Left ventricle myocardium inferior (tissue), 1 donor: ENCODE measurements at places on chromosomes 3 and 15.

GRCh38 chr3:62662677-62663076, 212.5 kb downstream of the CADPS start:
- no peak for DNase-seq

DNA sequence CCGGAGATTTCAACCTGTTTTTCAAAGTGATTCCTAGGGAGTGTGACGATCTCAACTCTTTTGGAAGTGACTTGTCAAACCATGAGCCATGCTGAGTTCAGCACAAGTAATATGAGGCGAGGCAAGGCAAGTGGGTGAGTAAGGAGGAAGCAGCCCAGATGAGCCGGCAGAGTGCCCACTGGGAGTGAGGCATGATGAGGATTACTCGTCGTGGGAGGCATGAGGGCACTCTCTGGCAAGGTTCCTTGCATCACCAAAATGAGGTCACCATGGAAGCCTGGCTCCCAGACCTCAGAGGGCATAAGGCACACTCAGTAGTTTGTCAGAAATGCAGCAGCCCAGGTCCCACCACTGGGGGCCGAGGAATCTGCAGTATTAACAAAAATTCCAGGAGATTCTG, 636.1 kb downstream of the MAGI1 start:
- DNase-seq: no peak

DNA sequence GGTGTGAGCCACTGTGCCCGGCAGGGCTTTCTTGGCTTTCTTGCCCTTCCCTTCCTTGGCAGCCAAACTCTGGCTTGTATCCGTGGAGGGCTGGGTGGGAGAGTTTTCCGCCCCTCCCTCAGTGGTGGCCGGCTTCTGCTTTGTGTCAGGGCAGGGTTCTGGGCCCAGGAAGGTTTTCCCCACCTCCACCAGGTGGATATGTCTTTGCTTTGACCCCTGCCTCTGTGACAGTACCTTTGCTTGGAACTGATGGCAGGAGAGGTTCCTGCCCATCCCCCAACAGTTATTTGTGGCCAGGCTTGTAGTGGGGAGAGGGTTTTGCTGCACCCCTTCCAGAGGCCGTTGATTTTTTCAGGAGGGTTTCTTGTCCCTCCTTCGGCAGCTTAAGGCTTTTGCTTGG, 24.3 kb downstream of the CSPG5 start:
- no peak for DNase-seq

DNA sequence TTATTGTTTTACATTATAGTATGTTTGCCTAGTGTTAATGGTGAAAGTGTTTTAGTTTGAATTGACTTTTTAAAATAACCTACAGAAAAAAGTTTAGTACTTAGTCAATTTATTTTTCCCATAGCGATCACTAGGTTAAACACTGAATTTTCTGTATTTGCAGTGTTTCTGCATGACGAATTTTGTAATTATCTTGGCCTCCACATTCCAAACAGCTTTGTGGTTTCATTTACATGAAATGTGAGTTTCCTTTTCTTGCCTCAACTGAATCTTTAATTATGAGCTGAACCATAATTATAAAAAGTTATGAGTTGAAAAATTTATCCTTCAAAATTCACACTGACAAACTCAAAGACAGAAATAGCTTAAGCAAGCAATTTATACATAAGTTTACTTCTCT, 235.5 kb downstream of the CTNNB1 start:
- DNase-seq: no peak

DNA sequence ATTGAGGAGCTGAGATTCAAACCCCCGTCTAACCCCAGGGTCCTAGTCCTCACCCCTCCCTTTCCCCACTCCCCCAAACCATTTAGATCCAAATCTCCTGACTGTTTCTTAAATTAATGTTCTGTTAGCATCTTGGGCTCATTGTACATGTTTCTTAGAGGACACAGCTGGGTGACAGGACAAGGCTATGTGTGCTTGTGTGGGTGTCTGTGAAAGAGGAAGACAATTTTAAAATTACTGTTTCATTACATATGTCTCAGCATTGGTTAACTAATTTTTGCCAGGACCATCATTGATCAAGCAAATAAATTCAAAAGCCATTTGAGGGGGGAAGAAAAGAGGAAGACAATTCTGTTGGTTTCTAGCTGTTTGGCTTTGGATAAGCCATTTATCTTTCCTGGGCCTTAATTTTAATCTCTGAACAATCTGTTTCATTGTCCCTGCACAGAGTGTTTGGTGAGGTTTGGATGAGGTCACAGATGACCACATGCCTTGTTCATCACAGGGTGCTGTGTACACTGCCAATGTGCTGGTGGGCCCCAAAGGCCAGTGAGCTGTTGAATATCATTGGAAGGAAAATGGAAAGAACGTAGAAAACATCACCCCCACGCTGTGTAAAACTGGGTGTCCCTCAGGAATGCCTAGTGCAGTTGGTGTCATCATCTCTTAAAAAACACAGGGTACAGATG, 51.9 kb downstream of the RPLP1 start:
- no peak for DNase-seq

DNA sequence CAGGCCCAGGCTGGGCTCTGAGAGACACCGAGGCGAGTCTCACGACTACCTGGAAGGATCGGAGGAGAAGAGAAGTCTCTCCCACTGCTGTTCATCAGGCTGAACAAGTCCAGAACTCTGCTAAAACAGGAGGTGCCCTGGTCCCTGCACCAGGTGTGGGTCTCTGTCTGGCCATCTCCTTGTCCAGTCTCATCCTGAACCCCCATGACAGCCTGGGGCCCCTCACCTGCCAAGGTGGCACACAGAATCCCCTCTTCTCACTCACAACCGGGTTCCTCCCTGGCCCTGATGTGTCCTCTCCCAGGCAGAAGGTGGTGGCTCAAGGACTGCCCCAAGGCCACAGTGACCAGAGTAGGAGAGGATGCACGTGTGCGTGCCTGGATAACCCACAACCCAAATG, 34.1 kb downstream of the WNT7A start:
- no peak for DNase-seq

DNA sequence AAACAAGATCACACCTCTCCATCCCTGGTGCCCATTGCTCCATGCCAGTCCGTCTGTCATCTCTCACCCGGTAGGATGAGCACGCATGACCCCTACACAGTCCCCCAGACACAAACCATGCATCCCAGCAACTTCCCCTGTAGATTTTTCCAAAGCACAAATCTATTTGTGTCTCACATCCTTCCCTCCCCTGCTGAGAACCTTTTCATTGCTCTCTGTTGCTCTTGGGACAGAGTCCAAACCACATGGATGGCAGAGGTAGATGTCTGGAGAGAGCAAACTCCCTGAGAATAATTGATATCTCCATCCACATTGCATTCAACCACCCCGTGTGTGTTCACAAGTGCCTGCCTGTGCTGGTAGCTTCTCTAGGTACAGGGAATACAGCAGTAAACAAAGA, 29.9 kb upstream of the LRTM1 start:
- DNase-seq: no peak

DNA sequence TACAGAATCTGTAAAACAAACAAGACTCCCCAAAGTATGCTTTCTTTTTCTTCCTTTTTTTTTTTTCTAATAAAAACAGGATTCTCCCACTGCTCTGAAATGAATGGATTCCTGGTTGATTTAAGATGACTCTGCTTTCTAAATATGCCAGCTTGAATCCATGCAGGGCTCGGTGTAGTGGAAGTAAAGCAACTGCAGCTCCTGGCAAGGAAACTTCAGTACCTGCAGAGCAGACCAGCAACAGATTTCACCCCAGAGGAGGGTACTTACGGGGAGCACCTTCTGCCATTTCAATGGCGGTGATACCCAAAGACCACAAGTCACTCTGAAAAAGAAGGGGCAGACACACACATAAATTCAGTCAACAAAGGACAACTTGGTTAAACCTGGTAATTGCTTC, 150.5 kb upstream of the SLC2A2 start:
- DNase-seq: no peak

DNA sequence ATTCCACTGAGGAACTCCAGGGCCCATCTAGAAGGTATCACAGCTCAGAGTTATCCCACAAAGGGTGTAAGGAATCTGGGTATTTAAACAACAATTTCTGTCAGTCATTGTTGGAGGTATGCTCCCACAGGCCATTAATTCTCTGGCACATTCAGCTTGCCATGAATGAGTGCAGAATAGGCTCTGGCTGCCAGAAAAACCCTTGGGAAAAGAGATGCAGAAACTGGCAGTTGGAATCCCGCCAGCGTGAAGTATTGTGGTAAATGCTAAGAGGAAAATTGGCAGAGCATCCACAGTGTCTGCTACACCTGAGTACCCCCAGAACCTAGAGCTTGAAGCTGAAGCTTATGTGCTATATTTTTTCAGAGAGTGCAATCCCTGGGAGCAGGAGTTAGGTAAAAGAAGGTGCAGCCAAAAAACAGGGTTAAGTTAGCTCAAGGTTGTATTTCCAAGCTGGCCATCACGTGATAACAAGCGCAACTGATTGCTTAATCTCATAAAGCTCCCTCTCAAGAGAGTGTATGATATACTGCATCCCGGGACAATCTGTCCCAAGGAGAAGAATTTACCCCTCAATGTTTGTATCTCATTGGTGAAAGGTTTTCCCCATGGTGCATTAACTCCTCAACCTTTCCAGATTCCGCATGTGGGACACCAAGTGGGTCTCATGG, 94.2 kb upstream of the ACP3 start:
- no peak for DNase-seq

DNA sequence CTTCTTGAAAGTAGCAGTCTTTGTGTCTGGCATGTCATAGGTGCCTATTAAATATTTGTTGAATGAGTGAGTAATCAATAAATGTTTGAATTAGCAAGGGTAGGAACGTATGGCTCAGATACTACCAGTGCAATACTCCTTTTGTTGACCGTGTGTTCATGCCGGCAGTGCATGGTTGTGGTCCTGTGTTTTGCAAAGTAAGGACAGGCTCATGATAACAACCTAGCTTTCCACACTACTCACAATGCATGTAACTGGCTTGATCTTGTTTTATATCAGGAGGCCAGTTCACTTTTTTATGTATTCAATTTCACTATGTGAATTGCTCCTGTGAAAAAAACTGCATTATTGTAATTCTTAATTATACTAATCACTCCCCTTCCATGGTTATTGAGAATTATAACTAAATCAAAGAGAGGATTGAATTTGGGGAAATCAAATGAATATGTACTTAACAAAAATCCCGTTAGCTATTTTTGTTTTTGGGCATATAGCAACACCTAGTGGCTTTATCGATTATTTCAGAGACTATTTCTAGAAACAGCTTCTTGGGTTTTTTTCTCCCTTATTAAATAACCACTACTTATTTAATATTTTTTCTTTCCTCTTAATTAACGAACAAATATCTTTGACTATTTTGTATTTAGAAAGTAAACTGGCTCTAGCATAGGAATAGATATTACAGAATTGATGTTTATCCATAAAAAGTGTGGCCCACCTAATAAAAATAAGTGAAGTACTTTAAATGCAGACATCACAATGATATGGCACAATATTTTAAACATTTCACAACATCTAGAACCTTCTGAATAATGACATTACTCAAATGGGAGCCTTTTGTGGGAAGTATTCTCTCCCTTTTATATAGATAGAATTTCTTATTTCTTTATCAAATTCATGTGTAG, 218.5 kb downstream of the BBX start:
- no peak for DNase-seq

DNA sequence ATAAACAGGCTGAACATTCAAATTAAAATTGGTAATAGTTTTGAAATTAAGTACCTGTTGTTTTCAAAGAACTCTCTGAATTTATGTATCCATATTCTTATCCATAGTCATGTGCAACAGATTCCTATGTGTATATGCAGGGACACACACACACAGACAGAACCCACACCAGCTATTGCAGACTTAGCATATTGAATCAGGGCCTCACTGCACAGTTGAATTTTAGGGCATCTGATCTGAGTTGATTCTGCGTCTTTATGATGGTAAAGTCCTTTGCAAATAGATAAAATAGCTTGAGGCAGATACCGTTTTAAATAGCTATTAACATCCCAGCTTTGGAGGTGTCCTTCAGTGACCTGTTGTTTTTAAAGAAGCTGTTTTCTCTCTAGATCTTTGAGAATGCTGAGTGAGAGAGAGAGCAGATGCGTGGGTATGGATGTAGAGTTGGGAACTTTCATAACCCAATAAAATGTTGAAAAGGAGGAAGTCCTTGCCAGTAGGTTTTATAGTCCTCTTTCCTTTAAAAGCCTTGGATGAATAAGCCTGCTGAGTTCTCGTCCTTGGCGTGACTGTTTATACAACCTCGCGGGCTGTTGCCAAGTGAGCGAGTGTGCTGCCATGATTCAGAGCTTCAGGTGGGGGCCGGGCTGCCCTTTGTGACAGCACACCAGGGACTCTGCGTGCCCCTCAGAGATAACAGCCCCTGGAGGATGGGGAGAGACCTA, 18.3 kb downstream of the MYZAP start:
- peak; percentile 73 for DNase-seq

GRCh38 chr3:129087138-129087702, 26.6 kb downstream of the GP9 start:
- DNase-seq: peak; percentile 45

DNA sequence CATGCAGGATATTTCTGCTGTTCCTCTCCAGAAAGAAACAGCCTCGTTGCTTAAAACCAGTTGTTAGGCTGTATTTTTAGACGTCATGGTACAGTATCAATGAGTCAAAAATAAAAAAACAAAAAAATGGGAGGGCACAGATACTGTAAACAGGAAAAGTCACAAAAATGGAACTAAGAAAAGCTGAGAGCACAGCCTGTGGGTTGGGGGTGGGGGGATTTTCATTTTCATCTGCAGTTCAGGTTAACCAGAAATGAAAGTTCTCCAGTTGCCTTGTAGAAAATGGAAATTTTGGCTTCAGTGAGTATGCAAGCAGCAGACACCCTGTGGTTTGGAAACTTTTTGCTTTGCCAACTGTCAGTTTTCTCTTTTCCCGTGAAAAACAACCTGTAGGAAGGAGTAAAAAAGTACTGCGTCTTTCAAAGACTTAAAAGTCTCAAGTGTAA, 59.0 kb downstream of the FRMD4B start:
- DNase-seq: no peak

- no peak for DNase-seq
Observed at GRCh38 chr3:9912294-9912935, 4.5 kb upstream of the IL17RC start.

GRCh38 chr3:43792904-43793303, 102.2 kb downstream of the ABHD5 start:
- DNase-seq: no peak

- DNase-seq: no peak
Observed at GRCh38 chr15:72227720-72228119, 3.3 kb downstream of the PKM start.

- DNase-seq: no peak
Observed at GRCh38 chr3:45612918-45613602, 18.5 kb downstream of the LIMD1 start.

- DNase-seq: no peak
Observed at GRCh38 chr15:56349554-56349953, 15.7 kb upstream of the TEX9 start.

GRCh38 chr3:58560771-58561311, 16.4 kb downstream of the FAM107A start:
- no peak for DNase-seq

- no peak for DNase-seq
Observed at GRCh38 chr15:93428807-93429351, 339.9 kb upstream of the RGMA start.

DNA sequence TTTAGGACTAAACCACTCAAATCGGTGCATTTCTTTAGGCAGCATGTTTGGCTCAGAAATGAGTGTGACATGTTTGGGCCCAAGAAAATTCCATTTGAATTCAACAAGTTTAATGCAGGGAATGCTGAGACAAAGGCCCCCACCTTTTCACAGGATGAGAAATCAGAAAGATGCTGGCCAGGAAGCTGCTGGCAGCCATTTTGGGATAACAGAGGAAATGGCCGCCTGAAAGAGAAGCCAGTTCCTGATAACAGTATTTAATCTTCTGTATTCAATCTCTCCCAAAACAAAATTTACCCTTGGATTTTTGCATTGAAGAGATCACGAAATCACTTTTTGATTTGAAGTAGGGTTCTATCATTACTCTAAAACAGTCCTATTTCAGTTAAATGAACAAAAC, 350.9 kb downstream of the SLC9A9 start:
- no peak for DNase-seq
